Activated CD8-positive, alpha-beta T cell treated with anti-CD3 and anti-CD28 coated beads, Interleukin-2, amount 10 ng/mL, durations not matched to agents 7 days and 5 days (primary cell): ENCODE measurements at places on chromosomes 12 and 14.

- DNase-seq, result no peak
Measured at GRCh38 chr12:22350886-22351285, 16.4 kb upstream of the ST8SIA1 start.

DNA sequence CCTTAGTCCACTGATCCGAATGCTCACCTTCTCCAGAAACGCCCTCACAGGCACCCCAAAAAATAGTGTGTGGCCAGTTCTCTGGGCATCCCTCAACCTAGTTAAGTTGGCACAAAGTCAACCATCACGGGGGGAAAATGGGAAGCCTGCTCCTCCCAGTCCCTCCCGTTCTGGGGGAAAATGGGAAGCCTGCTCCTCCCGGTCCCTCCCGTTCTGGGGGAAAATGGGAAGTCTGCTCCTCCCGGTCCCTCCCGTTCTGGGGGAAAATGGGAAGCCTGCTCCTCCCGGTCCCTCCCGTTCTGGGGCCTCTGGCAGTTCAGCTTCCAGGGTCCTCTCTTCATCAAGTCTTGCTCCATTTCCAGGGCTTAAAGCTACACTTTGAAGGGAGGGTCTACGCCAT, 106.1 kb downstream of the RIMBP2 start:
- no peak for DNase-seq

- DNase-seq, result no peak
Measured at GRCh38 chr14:75120541-75121291, 6.1 kb downstream of the NEK9 start.

GRCh38 chr14:56633544-56633943, 53.9 kb downstream of the TMEM260 start:
- DNase-seq, result no peak

- DNase-seq, result peak; percentile 72
Measured at GRCh38 chr12:14629832-14630710, 62.4 kb upstream of the PLBD1 start.

DNA sequence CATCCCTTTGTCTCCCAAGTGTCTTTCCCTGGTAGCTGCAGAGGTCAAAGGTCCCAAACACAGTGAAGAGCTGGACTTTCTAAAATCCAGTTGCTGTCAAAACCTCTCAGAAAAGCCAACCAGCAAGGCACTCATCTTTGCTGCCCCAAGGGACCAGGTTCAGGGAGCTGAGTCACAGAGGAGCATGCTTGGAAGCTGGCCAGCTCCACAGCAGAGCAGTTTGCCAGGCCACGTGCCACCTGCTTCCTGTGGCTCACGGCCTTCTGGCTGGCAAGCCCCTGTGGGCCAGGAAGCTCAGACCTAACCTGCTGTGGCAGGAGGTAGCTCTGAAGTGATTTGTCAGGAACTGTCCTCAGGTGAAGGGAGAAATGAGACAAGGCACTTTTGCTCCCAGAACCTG, 3.6 kb downstream of the ISCU start:
- peak; percentile 52 for DNase-seq
